ENCODE measurements at places on chromosomes 5 and 9.
A peak's percentile ranks its signal among the peaks of the same experiment; 100 is the strongest.

GRCh38 chr9:18268381-18268780, 205.6 kb upstream of the ADAMTSL1 start:
- no peak for DNase-seq

GRCh38 chr9:76594764-76595424, 135.9 kb downstream of the GCNT1 start:
- no peak for DNase-seq

GRCh38 chr5:141512911-141513626, 24.2 kb downstream of the PCDHGC5 start:
- DNase-seq, result no peak

GRCh38 chr5:42837601-42838000, 25.9 kb upstream of the SELENOP start:
- DNase-seq, result no peak

DNA sequence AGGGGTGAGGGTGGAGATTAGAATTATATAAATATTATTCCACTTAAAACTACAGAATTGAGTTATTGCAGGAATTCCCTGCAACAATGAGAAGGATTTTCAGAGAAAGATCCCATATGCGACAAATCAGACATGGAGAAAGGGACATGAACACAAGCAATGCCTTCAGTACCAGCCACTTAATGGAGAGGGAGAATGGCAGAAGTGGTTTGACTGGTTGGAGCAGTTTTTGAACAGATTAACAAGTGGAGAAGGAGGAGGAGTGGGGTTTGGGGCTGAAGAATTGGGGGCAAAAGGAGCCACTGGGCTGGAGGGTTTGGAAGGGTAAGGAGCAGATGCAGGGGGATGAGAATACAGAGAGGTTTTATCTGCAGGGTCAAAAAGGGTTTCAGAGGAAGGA, 620.9 kb upstream of the PTPRD start:
- no peak for DNase-seq

GRCh38 chr5:13276156-13276555, 668.3 kb downstream of the DNAH5 start:
- DNase-seq, result no peak

DNA sequence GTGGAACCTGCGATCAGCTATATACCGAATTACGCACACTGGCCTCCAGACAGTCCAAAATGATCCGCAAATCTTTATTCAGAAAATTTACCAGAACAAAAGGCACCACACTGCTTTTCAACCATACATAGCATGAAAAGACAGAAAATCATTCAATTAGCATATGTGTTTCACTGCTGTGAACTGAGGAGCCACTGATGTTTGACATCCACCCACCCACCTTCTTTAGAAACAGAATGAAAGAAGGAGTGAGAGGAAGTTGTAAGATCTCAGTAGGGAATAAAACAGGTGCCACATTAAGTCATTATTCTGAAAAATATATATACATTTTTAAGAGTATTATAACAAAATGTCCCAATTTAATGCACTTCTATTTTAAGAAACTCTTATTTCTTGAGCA, 156.8 kb downstream of the NFIB start:
- DNase-seq, result no peak

DNA sequence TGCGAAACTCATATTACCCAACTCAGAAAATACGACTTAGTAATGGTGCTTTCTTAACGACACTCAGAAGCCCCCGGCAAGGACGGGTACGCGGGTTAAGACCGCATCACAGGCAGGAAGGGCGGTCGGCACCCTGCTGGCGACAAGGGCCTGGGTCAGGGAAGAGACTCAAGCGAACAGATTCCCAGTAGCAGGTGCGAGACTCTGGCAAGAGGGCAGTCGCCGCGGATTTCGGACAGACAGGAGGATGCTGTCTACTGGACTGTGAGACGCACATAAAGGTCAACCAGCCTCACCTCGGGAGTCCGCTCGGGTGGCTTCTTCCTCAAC, 398 bp downstream of the RAPGEF6 start:
- DNase-seq, result peak; percentile 43

- DNase-seq, result no peak
Measured at GRCh38 chr5:169494941-169495548, 88.5 kb upstream of the SPDL1 start.

DNA sequence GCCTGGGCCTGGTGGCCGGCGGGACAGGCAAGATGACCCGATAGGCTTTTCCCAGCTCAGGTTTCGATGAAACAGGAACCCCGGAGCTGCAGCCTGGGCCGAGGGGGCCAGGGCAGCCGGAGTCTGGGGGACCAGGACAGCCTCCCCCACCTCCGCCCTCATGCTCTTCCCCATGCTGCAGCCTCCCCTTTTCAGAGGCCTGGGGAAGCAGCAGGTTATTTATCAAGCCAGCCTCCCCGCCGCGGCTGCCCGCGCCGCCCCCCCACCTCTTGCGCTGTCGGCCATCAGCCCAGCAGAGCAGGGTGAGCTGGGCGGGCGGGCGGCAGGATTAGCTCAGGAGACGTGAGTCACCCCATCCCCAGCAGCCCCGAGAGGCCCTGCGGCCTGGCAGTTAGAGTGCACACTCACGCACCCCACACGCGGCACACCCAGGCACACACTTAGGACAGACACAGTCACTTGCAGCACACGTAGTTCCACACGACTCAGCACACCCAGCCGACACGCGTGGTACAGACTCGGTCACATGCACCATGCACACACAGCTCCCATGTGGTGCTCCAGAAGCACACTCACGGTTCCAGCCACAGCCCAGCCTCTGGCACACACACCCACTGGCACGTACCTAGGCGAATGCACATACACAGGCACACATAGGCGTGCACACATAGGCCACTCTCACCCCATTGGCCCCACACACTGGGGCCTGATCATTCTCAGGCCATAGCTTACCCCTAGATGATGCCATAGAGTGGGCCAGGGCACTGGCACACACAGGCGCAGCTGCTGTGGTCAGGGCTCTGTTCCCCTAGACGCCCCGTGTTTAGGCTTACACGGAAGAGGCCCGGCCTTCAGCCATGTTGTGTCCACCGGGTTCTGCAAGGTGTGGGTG, 13.0 kb downstream of the CXXC5 start:
- DNase-seq, result no peak

DNA sequence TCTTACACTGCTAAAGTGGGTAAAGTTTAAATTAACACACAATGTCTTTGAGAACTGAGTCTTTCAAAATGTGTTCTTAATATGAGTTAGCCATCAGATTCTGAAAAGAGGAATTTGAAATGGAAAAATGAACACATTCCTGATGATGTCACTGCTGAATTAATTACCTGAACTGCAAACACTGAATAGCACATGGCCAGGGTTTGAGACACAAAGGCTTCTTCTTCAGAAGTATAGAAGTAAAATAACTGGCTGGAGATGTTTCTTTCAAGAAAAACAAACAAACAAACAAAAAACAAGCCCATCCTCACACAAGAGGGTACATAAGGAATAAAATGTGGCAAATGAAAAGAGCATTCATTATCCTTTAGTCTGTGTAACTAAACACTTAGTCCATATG, 7.1 kb downstream of the GLIS3 start:
- no peak for DNase-seq
